ENCODE measurements at places on chromosomes 12 and 14. TPM values are rescaled to one million over a fixed set of nuclear protein-coding genes. Genes with fewer than 3 reads are reported as not detected.

Gene KRT85
- not detected for total RNA-seq

Gene NTS
- not detected for total RNA-seq

Gene LYZ
- 40.5 TPM for total RNA-seq

Gene HOTAIR
- not detected for total RNA-seq

Gene KRT80
- total RNA-seq, result not detected

DNA sequence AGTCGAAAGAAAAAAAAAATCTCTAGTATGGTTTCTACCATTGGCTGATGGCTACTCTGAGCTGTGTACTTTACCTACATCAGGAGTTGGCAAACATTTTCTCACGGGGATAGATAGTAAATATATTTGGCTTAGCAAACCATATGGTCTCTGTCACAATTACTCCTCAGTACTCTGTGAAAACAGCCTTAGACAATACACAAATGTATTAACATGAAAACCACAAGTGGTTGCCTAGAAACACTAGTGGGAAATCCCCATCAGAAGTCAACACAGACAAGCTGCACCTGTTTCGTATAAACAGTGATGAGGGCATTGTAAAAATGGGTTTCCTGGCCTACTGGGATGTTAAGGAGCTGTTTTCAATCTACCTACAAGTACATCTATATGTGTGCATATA, 84.6 kb upstream of the NAV3 start:
- peak; percentile 1 for DNase-seq

DNA sequence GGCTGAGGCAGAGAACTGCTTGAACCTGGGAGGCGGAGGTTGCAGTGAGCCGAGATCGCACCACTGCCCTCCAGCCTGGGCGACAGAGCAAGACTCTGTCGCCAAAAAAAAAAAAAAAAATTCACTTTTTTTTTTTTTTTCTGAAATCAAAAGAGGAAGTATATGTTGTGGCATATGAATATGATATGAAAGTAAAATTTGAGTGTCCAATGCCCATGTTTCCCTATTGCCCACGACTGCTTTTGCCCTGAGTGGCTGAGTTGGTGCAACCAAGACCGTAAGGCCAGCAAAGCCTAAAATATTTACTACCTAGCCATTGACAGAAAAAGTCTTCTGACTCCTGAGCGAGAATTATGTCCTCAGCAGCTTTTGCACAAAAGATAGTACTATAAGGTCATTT, 101.7 kb upstream of the PARP11 start:
- DNase-seq, result no peak

- no peak for DNase-seq
Measured at GRCh38 chr12:13749389-13749788, 232.0 kb downstream of the GRIN2B start.

- no peak for DNase-seq
Measured at GRCh38 chr12:91496337-91496736, 313.7 kb upstream of the DCN start.

DNA sequence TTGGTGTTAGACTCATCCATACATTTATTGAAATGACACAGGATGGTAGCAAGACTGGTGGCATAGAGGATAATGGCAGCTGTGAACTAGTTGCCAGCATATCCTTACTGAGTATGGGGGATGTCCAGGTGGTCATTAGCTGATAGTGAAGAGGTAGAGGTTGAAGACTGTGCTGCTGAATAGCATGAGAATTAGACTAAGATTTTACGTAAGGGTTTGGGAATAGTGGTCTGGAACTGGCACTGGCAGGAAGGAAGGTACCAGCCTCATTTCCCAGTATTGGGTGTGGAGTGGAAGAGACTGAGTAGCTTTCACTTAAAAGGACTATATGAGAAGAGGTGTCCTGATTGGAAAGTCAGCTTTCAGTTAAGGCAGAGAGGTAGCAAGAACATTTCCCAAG, 6.5 kb downstream of the ERC1 start:
- no peak for DNase-seq

- DNase-seq, result no peak
Measured at GRCh38 chr12:97493731-97494130, 31.1 kb downstream of the RMST start.

DNA sequence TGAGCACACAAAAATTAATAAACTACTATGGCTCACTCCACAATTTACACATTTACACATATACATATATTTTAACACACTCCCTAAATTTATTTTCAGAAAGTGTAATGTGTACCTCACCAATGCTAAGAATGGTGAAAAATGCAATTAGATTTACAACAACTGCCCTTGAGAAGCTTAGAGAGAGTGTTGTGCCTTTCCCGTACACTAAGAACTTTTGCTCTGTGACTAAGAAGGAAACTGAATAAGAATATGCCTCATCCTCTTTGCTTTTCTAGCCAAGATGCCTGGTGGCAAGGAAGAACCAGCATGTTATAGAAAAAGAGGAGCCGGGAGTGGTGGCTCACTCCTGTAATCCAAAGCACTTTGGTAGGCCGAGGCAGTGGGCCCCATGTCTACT, 62.3 kb downstream of the SINHCAF start:
- no peak for DNase-seq

DNA sequence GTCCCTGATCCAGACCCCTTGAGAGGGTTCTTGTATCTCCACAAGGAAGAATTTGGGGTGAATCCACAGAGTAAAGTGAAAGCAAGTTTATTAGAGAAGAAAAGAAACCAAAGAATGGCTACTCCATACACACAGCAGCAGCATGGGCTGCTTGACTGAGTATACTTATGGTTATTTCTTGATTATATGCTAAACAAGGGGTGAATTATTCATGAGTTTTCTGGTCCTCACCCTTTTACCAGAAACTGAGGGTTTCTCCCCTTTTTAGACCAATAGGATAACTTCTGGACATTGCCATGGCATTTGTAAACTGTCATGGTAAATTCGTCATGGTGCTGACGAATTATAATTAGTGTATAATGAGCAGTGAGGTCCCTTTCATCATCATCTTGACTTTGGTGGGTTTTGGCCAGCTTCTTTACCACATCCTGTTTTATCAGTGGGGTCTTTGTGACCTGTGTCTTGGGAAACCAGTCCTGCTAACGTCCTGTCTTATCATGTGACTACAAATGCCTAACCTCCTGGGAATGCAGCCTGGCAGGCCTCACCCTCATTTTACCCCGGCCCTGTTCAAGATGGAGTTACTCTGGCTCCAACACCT, 121.9 kb downstream of the SPTSSA start:
- DNase-seq, result no peak

DNA sequence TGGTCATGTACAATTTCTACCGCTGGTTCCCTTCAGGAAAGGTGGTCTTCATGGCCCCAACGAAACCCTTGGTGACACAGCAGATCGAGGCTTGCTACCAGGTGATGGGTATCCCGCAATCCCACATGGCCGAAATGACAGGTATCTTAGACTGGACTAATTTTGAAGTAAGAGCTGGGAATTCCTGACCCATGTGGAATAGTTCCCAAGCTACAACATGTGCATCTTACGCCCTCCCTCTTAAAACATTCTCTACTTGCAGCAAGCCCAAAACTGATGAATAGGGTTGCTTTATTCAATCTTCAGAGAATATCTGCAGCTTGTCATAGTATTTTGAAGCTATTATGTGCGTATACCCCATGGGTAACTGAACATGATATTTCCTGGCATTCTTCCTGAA, 669 bp downstream of the FANCM start:
- DNase-seq, result no peak

DNA sequence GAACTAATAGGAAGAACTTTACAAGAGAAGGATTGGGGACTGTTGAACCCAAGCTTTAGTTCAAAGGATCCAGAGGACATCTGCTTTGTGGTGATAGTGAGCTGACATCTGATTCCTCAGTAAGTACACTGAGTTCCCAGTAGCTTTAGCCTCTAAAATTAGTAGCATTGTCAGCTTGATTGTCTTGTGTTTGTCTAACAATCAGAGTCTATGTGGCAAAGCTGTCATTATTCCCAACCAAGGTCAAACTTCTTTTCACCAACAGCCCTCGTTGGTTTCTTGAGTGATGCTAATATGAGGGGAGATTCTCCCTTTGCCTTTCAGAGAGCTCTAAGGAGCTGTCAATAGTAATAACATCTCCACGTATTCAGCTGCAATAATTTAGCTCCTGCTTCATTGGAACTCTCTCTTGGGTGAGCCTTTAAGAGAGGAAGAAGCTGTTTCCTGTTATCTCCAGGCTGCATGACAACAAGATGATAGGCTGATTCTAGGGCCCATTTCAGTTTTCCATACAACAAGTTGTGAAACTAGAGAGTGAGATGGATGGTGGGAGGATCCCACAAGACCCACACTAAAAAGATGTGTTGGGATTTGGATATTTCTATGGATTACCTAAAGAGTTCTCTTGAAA, 46.7 kb downstream of the TGFB3 start:
- DNase-seq, result no peak

DNA sequence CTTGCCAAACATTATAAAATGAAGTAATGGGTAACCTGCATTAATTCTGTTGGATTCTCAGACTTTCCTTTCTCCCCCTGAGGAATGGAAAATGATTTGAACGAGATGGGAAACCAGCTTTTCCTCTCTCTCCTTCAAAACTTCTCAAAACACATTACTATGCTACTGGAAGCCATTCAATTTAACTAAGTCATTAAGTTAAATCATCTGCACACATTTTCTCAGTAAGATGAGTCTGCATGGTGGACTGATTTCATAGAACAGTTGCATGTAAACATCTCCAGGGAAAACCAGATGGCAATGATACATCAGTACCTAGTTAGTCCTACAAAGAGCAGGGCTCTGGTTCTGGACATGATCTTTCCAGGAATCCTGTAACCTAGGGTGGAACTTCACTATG, 59.9 kb downstream of the BMP4 start:
- DNase-seq, result no peak

Measured in CD4-positive, alpha-beta memory T cell (primary cell).